ENCODE measurements at places on chromosomes 4 and X.

- DNase-seq, result no peak
Observed at GRCh38 chrX:96692454-96692853, 7.8 kb downstream of the DIAPH2 start.

- no peak for DNase-seq
Observed at GRCh38 chr4:128338634-128339355, 51.2 kb upstream of the PGRMC2 start.

DNA sequence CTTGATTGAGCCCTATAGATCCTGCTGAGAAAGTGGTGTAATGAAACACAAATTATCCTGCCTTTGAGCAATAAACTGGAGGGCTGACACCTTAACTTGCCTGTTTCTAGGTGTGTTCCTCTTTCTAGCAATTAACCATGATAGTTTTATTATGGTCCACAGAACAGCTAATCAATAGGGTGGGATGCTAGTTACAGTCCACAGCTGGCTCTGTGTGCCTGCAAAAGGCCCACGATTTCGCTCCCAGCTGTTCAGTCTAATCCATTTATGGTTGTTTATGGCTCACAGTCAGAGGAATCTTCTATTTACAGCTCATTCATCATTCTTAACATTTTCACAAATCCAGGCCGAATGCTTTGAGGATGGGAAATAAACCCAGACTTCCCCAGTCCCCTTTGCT lies 674.9 kb downstream of the SMARCA1 start:
- no peak for DNase-seq

DNA sequence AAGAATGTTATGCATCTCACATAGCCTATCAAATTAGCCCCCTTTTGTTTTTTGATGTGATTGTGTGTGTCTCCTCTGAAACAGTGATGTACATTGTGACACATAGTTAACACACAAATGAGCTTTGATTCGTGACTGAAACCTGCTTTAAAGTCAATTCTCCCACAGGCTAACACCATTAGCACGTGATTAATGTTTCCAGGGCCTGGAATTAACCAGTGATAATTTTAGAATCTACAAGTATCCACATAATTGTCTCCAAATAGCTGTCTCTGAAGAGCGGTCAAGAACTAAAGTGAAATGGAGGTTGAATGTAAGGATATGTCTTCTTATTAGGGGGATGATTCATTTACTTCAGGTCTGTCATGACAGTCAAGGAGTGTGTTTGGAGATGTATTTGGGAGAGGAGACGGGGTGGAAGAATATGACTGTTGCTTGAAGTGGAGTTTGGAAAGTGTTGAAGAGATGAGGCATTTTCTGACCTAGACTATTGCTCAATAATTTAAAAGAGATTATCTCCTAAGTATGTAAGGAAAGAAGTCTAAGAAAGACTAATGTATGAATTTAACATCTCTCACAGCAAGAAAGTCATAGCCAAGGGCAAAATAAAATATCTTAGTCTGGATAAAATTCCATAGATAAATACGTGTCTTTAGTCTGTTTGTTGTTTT lies 13.7 kb upstream of the RASGEF1B start:
- no peak for DNase-seq

DNA sequence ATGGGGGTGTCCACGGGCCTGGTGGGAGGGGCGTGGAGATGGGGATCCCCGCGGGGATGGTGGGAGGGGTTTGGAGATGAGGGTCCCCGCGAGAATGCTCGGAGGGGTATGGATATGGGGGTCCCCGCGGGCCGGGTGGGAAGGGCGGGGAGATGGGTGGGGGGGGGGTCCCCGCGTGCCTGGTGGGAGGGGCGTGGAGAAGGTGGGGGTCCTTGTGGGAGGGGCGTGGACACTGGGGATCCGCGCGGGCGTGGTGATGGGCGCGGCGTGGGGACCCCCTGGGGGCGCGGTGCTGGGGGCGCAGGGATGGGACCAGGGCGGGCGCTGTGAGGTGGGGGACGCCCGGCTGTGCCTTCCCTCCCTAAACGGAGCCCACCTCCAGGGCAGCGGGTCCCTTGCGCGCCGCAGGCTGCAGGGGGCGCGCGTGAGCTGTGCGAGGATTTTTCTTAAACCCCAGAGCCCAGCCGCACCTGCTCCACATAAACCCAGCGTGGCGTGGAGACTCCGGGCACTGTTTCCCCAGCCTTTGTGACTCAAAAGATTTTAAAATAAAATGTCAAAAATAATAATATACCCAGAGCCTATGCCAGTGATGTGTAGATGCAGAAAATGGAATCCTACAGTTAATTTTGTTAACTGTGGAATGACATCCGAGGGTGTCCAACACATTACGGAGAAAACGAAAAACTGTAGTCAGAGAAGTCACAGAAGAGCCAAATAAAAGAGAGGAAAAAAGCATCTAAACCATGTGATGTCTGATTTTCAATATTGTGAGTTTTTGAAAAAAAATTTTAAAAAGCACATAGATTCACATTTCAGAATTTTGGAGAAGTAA lies 1.5 kb upstream of the ASMTL start:
- DNase-seq, result no peak

DNA sequence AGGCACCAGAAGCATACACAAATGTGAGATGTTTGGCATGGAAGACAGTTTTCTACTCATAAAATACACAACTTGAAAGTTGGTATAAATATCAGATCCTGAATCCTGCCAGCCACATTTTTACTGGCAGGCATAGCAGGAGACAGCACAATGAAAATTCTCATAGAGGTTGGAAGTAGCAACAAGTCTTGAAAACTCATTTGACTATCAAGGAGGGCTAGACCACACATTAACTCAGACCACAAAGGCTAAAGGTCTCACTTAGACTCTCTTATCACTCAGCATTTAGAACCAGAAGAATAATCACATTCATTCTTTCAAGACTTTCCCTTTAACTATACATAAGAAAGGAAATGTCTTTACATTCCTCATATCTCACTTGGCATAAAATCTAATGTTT lies 56.5 kb downstream of the SORBS2 start:
- no peak for DNase-seq

DNA sequence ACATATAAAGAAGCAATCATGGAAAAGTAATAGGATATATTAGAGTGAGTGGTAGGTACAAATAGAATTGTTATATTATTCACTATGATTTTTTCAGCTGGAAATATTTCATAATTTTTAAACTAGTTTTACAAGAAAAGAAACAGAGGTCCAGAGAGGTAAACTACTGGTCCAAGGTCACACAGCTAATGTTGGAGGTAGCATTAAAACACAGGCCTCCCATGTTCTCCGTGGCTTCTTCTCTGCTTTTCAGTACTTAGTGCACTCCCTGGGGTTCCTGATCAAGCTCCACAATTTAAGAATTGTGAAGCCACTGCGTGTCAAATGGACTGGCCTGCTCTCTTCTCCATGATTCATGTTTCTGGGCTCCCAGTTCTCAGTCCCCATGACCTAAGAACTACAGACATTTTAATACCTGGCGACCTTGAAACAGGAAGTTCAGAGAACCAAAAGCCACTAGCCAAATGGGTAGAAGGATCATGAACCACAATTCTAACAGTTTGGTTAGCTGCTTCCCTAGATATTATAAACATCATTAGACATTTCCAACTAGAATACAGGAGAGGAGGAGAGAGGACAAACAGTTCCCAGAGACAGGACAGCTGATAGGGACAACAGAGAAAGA lies 172.0 kb upstream of the KLF3 start:
- DNase-seq, result no peak

DNA sequence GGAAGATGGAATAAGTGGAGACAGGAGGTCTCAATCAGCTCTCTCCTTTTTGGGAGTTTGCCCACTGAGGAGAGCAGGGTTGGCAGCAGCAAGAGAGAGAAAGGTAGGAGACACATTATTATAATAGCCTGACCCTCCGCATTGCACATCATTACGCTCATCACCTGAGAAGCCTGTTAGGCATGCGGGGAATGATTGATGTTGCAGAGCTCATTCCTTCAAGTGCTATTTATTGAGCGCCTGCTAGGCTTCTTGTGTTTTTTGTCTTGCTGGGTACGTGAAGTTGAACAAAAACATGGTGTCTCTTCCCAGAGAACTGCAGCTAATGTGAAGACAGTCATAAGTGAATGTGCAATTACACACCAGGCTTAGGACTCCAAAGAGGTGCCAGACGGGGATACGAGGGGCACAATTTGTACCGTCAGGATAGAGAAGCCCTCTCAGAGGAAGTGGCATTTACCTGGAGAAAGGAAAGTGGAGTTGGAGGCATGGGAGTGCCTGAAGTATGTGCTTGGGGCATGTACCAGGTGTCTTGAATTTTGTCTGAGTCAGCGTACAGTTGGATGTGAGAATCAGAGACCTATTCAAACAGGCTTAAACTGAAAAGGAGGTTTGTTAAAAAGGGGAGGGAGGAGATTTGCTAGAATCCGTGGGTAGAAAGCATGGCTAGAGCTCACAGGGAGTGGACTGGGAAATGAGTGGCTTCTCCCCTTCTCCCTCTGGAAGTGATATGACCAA lies 90.2 kb upstream of the SOD3 start:
- no peak for DNase-seq

DNA sequence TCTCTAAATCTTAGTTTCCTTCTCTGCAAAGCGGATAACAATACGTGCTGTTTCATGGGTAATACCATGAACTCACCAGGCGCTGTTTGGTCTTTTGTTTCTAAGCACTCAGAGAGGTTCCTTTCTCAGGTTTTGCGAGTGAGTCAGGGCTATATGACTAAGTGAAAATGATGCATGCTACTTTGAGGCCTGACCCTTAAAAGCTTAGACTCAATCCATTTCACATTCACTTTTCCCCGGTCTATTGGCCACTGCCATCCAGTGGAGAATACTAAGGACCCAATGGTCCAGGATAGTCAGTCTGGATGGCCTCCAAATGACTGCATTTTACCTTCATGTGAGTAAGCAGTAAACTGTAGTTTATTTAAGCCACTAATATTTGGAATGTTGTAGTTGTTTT lies 400.8 kb upstream of the SLIT2 start:
- no peak for DNase-seq

DNA sequence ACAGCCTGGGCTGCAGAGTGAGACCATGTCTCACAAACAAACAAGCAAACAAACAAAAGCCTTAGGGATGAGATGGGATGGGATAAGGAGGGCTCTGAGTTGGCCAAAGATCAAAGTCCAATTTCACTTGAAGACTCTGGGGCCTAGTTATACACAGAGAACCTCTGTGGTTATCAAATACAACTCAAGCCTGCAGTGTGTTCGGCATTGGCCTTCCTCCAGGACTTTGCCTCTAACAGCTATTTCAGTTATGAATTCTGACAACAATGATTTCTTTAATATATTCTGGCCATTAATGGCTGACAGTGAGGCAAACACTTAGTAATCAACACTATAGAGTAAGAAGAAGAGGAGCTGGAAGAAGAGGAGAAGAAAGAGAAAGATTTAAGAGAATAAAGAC lies 171.1 kb downstream of the PDGFRA start:
- no peak for DNase-seq

GRCh38 chrX:16060252-16060651 lies 63.1 kb upstream of the GRPR start:
- no peak for DNase-seq

DNA sequence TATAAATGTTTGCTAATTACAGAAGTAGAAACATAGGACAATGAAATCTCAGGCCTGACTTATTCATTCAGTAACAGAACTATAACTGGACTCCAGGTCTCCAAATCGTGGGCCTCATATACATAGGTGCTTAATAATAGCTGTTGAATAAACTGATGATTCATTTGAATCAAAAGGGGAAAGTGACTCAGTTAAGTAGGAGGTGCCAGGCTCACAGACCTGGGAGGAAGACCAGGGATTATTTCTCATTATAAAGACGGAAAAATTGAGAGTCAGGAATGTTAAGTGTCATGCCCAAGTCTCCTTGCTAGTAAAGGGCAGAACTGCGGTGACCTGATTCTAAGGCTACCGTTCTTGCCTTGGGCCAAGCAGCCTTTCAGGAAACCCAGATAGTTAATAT lies 131.5 kb downstream of the HS3ST1 start:
- no peak for DNase-seq

- no peak for DNase-seq
Observed at GRCh38 chr4:3256230-3257102, 7.5 kb downstream of the MSANTD1 start.

DNA sequence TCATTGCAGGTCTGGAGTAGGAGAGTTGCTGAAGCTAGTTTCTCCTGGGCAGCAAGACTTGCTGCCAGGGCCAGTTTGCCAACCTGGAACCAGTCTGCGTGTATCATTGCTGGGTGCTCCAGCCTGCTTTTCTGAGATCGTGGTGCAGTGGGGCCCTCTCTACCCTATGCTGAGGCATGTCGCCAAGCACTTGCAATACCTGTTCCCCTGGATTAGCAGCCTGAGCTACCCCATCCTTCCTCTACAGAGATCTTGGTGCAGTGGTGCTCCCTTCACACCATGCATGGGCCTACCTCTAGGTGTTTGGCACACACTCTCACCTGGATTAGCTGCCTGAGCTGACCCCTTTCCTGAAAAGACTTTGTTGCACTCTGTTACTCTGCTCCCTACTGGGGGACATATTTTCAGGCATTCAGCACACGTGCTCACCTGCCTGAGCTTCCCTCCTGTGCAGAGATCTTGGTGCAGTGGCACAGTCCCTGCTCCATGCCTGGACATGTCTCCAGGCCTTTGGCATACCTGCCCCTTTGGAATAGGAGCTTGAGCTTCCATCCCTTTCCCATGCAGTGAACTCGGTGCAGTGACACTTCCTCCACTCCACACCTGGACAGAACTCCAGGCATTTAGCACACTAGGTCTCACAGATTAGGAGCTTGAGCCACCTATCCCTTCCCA lies 133.7 kb upstream of the CXCL13 start:
- no peak for DNase-seq

GRCh38 chrX:40746521-40746920 lies 11.2 kb upstream of the MED14 start:
- DNase-seq, result no peak

DNA sequence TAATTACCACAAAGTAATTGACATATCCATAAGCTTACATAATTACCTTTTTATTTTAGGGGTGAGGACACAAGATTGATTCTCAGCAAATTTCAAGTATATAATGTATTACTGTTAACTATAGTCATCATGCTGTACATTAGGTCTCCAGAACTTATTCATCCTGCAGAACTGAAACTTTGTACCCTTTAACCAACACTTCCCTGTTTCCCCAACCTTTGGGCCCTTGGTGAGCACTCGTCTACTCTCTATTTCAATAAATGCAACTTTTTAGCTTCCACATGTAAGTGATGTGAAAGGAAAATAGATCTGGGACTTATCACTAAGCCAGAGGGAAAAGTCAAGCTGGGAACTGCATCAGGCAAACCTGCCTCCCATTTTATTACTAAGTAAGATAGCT lies 33.6 kb upstream of the CCNG2 start:
- no peak for DNase-seq

DNA sequence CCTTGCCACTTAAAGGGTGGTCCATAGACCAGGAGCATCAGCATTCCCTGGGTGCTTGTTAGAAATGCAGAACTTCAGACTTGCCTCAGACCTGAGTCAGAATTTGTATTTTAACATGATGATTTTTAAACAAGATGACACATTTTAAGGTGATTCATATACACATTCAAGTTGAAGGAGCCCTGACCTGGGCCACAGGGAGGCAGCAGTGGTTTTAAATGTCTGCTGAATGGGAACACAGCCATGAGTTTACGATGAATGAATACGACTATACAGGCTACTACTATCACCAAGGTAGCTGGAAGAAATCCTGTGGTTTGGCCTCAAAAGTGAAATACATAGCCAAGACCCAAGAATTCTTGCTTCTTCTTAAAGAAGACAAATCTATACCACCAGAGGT lies 2.9 kb downstream of the HDAC8 start:
- no peak for DNase-seq

Measured in amygdala (tissue), 56 donors.